ENCODE measurements at places on chromosomes 12 and 14.

DNA sequence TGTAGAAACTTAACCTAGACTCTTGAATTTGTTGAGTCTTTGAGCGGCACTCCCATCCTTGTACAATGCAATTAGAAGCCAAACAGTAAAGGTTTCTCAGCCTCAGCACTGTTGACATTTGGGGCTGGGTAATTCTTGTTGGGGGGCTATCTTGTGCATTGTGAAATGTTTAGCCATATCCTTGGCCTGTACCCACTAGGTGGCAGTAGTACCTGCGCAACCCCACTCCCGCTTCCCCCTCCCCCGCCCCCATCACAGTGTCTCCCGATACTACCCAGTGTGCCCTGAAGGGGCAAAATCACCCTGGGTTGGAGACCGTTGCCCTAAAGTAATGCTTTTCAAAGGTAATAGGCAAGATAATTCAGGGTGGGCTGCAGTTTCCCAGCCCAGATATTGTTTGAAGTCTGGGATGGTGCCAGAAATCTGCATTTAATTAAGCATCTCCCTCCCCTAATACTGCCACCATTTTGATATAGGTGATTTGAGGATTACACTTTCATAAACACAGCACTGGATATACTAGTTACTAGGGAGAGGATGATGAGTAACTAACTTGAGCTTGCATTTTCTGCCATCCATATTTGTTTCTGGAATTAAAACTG, 1.8 kb downstream of the COX6A1 start:
- DNase-seq = peak; percentile 64

- DNase-seq = no peak
These were observed 107.2 kb upstream of the FRMD6 start for GRCh38 chr14:51544471-51544870.

GRCh38 chr14:44866770-44867169, 95.0 kb downstream of the KLHL28 start:
- no peak for DNase-seq

- no peak for DNase-seq
These were observed 1.8 kb downstream of the PXN start for GRCh38 chr12:120263748-120264085.

DNA sequence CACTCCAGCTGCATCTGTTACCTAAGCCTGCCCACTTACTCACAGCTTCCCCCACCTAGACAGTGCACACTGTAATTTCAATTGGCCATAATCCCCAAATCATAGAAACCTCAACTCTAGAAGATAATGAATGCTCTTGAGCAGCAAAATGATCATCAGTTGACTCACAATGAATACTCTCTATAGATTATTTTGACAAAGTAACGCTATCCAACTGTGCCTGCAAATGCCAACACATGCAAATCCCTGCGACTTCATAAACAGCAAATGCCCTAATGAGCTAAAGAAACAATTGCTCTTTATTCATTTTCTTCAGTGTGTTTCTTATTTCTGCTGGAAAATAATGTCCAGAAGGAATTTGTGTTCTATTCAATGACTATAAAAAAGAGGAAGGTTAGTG, 319.5 kb downstream of the PAWR start:
- no peak for DNase-seq

DNA sequence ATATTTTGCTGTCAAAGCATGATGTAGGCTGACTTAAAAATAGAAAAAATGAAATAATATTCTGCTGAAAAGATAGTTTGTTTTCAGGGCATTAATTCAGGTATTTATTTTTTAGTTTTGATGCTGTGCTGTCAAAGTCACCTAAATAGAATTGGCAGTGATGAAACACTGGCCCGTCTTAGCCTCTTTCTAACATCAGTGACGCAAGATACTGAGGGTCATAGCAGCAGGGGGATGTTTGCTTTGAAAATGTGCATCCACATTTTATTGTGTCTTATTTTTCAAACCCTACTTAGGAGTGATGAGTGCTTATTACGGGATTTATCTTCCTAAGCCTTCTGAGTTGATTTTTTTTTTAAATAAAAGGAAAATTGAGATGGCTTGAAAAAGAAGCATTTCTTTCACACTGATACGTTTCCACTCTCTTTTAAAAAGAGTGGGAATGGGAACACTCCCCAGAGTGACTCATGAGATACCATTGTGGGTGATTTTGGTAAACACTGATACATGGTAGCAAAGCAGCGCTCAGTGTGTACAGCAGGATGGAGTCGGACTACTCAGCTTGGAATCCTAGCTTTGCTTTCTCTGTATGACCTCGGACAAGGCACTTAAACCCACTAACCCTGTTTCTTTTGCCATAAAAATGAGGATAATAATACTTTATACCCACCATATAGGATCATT, 290.8 kb downstream of the ERC1 start:
- no peak for DNase-seq

- no peak for DNase-seq
These were observed 40.1 kb upstream of the STRAP start for GRCh38 chr12:15842108-15842507.

DNA sequence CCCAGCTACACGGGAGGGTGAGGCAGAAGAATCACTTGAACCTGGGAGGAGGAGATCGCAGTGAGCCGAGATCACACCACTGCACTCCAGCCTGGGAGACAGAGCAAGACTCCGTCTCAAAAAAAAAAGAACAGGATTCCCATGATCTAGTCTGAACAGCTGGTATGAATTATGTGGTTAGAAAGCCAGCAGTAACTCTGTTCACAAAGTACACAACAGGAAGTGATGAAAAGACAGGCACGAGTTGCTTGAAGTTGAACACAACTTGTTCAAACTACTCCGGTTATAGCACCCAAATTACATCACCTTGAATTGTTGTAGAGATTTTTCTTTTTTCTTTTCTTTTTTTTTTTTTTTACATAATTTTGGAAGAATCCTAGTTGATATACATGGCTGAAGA, 238.8 kb upstream of the RGS6 start:
- DNase-seq = no peak

GRCh38 chr12:66050610-66051009, 79.9 kb downstream of the LLPH start:
- no peak for DNase-seq

DNA sequence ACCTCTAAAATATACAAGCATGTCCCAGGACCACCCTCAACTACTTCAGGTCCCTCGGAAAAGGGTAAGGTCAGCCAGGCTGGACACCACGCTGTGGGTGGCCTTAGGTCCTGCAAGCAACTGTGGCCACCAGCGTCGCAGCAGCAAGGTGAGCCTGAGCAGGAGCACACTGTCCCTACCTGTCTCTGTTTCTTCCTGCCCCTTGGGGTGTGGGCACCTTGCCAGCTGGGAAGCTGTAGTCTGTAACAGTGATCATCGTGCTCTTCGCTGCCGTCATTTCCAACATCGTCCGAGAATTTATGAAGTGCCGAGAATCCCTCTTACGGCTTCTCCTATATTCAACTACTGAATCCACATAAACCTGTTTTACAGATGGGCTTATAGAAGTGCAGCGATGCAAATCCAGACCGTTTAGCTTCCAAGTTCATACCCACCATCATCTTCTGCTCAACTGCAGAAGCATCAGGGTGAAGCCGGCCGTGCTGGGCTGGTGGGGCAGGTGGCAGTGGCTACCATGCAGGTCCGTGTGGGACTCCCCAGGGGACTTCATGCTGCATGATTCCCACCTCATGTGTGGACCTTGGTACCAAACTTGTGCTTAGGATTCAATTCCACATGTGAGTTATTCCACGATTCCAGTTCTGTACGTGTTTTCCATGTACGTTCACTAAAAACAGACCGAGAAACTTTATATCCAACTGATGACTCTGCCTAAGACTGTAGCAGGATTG, 361.3 kb upstream of the SFSWAP start:
- no peak for DNase-seq

GRCh38 chr14:52349731-52350130, 35.6 kb downstream of the PTGER2 start:
- no peak for DNase-seq

- DNase-seq = no peak
These were observed 107.9 kb downstream of the CAND1 start for GRCh38 chr12:67377021-67377420.

- DNase-seq = no peak
These were observed 22.2 kb downstream of the UBE2N start for GRCh38 chr12:93419388-93420034.

DNA sequence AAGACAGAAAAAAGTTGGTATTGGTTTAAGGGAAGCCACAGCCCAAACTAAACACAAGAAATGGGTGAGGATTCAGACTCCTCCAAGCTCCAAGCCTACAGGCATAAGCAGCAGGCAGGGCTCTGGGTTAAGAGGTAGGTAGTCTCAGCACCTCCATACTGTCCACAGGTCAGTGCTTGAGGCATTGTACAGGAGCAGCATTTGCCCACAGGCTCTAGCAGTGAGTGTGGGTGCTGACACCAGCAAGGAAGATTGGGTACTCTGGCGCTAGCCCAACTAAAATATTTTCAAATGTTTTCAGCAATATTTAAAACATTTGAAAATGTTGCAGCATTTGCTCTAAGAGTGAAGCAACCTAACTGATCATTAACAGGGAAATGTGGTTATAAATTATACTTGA, 33.1 kb downstream of the FERMT2 start:
- DNase-seq = no peak

GRCh38 chr12:121190523-121191031, 19.4 kb upstream of the P2RX4 start:
- no peak for DNase-seq

- DNase-seq = no peak
These were observed 92.4 kb downstream of the FSCB start for GRCh38 chr14:44414646-44415045.

DNA sequence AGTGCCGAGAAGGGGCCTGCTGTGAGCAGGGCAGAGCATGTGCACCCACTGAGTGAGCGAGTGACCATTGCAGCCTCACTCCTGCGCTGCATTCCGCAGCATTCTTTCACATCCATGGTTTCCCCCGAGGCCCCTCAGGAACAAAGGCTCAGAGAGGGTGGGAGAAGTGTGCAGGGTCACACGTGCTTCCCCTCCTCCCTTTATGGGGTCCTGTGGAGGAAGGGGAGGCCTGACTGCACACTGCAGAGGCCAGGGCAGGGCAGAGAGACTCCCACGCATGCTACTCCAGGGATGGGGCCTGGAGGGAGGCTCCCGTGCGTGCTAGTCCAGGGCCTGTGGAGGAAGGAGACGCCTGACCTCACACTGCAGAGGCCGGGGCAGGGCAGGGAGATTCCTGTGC, 63.2 kb downstream of the DIO3 start:
- no peak for DNase-seq

DNA sequence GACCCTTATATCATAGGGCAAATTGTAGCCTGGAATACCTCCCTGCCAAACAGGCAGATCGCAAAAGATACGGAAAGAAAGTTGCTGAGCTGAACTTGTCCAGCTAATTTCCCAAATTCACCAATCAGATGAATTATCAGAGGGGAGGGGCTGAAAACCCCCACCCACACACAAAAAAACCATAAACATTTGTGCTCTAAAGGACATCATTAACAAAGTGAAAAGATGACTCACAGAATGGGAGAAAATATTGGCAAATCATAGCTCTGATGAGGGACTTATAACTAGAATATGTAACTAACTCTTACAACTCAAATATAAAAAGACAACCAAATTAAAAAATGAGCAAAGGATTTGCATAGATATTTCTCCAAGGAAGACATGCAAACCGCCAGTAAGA, 36.3 kb downstream of the PTHLH start:
- DNase-seq = no peak

- DNase-seq = no peak
These were observed 231.2 kb downstream of the VRK1 start for GRCh38 chr14:97028382-97028781.

DNA sequence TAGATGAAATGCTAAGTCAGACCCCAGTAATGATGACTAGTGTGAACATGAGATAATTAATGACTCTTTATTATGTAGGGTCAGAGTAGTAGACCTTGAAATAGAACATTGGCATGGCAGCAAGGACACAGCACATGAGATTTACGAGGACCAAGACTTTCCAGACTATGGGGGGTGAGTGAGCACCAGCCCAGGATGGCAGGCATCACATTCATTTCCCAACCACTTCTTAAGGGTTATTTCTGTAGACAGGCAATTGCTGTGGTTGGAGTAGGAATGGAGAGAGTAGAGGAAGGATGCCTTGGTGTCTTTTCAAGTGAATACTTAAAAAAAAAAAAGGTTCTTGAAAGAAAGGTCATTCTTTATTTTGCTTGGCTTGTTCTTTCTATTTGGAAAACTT, 189.4 kb upstream of the DYRK2 start:
- DNase-seq = no peak

DNA sequence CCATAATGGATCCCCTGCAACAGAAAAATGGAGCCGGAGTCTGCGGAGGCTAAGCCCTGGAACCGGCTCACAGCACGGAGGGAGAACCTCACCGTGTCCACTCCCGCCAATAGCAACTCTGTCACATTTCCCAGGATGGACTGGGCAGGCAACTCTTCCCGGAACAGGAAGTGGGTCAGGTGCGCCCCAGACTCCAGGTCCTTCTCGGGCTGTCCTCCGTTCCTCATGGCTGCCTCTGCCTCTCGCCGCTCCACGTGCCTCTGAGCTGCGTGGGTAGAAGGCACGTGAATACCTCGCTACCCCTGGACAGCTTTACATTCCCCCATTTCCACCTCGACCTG, 2.2 kb downstream of the CYP27B1 start:
- DNase-seq = no peak

- DNase-seq = no peak
These were observed 5.8 kb upstream of the SPRYD4 start for GRCh38 chr12:56462565-56462964.

DNA sequence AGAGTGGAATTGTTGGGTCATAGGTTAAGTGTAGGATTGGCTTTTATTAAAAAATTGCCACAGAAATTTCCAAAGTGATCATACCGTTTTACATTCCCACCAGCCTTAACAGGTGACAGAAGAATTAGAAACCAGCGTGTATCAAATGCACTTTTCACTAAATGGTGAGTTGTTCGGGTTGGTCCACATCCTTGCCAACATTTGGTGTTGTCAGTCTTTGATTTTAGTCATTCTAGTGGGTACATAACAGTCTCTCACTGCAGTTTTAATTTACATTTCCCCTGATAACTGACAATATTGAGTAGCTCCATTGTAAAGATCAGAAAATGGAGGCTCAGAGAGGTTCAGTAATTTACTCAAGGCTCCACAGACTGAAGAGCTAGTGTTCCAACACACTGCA, 237.8 kb upstream of the LHX5 start:
- no peak for DNase-seq

DNA sequence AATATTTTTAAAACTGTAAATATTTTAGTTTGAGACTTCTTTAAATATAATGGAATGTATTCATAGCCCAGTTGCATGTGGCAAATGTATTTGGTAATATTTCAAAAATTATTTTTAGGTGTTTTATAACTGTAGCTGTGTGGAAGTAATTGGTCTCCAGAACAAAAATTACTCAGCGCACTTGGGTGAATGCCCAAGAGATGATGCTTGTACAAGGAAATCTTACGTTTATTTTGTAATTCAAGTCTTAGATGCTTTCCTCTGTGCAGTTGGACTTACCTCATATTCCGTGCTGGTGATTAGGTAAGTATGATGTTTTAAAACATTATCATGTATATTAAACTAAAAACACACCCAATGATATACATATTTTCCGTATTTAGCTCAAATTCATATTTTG, 76.7 kb upstream of the SLCO1B1 start:
- DNase-seq = no peak

Measured in stimulated activated naive CD8-positive, alpha-beta T cell treated with anti-CD3 and anti-CD28 coated beads, Interleukin-15, amount 100 ng/mL, for 72 hours (primary cell).